ENCODE measurements at places on chromosomes 3 and 15.

DNA sequence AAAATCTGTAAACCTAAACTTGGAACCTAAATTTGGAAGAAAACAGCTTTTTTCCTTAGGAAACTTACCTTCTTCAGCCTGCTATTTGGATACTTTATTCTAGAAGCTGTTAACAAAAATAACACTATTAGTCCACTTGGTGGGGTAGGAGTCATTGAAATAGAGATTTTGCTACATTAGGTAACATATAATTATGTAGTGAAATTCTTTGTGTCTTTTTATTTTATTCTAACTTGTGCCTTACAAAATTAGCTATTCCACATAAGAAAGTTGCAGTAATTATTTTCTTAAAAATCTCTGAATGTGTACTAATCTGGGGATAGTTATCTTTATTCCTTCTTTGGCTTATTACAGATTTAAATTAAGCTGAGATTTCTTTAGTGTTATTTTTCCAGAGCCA lies 360.4 kb upstream of the ROBO2 start:
- DNase-seq = no peak

DNA sequence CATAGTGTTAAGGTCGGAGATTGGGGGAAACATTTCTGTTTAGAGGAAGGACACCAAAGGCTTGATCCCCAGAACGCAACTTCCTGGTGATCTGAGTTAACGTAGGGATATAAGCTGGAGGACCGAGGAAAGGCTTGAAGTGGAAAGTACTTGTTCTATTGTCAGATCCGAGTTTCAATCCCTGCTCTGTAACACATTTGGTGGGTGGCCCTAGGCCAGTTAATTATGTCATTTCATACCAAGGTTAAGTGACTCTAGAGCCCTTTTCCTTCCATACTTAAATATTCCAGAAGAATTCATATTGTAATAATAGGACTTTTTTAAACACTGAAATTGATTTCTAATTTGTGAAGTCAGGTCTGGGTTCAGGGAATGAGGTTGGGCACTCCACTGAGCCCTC lies 80.9 kb downstream of the RPLP1 start:
- DNase-seq = no peak

DNA sequence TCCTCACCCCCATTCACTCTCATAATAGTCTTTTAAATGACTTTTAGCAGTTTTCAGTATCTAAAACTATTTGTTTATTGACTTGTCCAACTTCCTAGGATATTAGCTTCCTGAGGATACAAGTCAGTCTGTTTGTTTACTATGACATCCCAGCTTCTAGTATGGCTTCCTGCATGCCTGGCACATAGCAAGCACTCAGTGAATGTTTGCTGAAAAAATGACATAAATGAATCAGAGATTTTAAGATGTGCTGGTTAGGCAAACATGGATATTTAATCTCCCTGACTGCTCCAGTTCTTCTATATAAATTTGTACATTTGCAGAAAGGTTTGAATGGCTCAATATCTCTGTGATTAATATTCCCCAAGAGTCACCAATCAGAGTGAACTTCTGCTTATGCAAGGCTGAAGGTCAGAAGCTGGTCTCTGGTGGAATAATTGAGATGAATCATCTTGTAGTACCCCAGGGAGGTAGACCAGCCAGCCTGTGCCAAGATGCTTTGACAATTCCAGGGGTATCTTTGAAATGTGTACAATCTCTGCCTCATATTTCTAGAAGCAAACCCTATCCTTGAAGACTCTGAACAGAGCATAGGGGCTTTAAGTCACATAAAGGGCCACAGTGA lies 219.0 kb upstream of the LMCD1 start:
- no peak for DNase-seq

- no peak for DNase-seq
Measured at GRCh38 chr3:146065573-146066006, 95.4 kb downstream of the PLOD2 start.

DNA sequence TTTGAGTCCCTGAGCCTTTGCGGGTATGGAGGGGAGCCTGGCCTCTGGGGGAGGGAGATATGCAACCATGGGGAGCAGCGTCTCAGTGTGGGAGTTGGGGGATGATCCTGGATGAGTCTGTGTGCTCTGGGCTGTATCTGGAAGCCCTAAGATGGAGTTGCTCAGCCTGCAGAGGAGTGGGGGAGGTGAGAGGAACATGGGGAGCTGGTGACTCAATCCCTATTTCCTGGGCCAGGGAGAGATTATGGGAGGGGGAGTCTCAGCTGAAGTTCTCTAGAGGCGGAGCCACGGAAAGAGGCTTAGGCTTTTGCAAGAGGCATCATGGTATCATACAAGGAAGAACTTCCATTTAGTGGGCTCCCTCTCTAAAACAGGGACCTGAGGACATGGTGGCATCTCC lies 59.5 kb upstream of the TMEM115 start:
- no peak for DNase-seq

DNA sequence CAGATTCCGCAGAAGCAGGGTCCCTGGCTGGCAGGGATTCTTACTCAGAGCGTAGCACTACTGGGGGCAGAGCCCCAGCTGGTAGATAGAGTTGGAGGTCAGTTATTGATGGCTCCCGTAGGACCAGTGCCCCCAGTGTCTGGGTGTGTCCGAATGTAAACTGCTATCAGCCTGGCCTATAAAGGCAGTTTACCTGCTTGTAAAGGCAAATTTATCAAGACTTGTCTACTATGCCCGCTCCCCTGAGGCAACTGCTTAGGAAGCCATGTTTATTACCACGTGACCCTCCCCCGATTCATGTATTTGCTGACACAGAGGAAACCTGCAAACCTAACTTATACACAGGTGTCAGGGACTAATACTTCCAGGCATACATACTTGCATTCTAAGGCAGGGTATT lies 607 bp upstream of the PPP1R14D start:
- DNase-seq = no peak

- DNase-seq = no peak
Measured at GRCh38 chr15:59618406-59618805, 6.8 kb downstream of the GCNT3 start.

DNA sequence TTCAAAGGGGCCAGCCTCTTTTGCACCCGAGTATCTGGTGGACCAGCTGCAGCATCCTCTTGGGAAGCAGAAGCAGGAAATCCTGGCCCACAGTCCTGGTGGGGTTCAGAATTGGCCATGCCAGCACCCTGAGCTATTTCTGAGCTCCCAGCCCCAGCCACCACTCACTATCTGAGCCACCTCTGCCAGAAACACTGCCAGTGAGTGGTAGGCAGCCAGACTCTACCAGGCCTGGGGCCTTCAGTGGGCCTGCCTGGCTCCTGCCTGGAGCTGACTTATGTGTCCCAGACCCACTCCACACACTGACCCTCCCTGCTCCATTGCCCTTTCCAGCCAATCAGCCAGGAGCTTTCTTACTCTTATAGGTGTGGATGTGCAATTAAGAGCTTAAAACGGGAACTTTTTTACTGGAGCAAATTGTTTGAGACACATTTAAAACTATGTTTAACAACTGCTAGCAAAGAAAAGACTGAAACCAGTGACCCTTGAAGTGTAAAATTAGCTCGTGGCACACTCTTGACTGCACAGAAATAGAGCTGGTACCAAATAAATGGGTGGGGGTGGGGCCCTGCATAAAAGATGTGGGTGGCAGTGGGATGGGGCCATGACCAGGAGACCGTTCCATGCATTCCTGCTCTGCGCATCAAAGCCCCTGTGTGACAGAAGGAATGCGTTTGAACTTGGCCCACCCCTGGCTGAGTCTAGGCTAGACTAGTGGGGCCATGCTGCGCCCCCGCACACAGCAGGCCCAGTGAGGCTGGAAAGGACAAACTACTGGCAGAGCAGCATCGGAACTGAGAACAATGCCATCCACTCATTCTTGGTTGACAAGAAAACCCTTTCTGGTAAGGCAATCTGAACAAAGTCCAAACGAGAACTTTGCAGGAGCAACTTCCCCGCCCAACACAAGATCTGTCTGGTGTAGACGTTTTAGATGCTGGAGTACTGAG lies 48.0 kb downstream of the CTNNB1 start:
- DNase-seq = no peak
